ENCODE measurements at places on chromosomes 11 and 22. TPM values are rescaled to one million over a fixed set of nuclear protein-coding genes. Genes with fewer than 3 reads are reported as not detected.

KDM4D gene
- 0.64 TPM for total RNA-seq

- no peak for DNase-seq
Measured at GRCh38 chr22:31346255-31346732, at the start of gene PATZ1. Gene PATZ1, minus strand, starts transcription at chr22:31346346. Its CDS starts 744 bp downstream, at chr22:31345602.

DNA sequence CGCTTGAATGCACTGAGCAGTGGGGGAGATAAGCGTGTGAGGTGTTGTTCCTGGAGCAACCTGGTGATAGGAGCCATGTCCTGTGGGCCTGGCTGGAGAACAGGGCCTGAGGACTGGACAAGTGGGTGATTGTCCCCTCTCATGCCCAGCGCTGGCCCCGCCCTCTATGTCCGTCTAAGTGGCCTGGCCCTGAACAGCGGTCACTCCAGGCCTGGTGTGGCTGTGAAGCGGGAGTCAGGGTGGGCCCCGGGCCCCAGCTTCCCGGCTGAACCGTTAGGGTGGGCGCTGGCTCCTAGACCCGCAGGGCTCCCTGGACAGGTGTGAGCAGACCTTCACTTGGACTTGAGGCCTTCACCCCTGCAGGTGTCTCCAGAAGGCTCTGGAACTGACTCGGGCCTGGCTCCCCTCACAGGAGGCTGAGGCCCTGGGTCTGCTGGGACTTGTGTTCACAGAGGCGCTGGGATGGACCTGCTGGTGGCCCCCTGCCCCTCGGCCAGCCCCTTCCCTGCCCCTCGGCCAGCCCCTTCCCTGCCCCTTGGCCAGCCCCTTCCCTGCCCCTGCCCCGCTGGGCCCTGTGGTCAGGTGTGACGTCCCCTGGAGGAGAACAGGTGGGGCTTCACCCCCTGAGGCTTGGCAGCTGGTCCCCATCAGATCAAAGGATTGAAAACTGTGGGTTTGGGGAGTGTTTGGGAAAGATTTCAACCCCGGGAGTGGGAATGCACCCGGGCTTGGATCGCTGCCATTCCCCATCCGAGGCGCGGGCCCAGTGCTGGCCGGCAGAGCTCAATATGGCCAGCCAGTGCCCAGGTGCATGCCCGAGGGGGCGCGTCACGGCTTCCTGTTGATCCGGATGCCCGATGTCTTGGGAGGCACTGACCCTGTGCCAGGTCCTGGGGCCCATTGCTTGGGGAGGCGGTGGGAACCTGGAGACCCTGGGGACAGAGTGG lies 3.2 kb upstream of the MUC6 start:
- DNase-seq = no peak

DNA sequence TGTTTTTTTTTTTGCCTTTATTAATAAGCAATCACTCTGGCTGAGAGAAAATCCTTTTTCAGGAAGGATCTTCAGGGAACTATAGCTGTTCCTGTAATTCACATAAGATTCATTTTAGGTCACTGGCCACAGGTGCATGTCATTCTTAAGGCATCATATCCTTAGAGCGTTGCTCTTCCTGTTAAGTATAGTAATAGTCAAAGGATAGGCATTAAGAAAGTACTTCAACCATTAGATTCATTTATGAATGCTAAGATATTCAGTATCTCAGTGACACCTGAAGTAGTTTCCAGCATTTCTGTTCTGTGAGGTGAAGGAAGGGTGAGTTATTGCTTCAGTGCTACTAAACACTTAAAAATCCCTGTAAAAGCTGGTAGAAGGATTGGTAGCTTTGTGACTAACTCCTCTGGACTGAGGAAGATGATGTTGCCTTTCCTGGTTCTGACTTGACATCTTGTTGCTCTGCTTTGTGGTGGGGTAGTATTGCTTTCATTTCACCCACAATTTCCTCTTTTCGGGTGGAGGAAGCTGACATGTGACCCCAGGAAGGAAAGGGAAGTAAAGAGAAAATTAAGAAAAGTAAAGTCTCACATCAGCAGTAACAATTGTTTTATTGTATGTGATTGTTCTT lies 34.7 kb downstream of the RNF169 start:
- DNase-seq = no peak

DNA sequence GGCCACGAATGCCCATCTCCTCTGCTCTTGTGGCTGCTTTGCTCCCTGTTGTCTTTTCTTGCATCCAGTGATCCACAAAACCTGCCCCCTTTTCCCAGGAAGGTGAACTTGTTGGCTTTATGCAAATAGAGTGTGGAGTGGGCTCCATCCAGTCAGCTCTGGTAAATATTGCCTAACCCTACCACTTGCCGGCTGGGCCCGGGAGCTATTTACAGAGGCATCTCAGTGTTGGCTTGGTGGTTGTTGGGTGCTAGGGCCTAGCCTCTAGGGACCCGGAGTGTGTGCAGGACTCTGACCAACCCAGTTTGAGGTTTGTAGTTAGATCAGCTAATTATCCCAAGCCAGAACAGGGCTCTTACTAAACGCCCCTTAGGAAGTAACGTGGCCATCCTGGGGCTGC lies 40.8 kb upstream of the TLCD5 start:
- DNase-seq = no peak
